C1 segment of cervical spinal cord (tissue), 14 donors: ENCODE measurements at places on chromosomes 4 and X.

GRCh38 chrX:39605183-39605582 lies 492.6 kb downstream of the BCOR start:
- no peak for DNase-seq

GRCh38 chr4:125663896-125664767 lies 349.4 kb downstream of the FAT4 start:
- DNase-seq: no peak

DNA sequence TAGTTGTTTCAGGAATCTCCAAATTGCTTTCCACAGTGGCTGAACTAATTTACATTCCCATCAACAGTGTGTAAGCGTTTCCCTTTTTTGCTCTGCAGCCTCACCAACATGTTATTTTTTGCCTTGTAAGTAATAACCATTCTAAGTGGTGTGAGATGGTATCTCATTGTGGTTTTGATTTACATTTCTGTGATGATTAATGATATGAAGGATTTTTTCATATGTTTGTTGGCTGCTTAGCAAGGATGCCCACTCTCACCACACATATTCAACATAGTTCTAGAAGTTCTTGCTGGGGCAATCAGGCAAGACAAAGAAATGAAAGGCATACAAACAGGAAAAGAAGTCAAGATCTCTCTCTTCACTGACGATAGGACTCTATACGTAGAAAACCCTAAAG lies 472.4 kb downstream of the ZNF674 start:
- DNase-seq: no peak

DNA sequence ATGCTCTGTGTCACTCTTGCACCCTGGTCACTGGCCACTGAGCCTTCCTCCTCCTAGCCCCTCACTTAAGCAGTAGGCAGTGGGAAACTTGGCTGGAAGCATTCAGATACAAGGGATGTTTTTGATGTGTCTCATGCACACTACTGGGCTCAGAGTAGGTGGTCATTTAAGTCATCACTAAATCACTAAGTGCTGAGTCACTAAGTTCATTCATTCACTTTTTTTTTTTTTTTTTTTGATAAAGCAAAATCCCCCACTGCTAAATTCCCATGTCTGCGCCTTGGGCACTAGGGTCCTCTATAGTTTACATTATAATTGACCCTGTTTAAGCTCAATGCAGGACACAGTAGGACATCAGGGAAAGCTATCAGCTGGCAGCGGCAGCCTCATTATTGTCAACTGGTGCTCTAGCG lies 182.4 kb upstream of the MBNL3 start:
- DNase-seq: no peak

DNA sequence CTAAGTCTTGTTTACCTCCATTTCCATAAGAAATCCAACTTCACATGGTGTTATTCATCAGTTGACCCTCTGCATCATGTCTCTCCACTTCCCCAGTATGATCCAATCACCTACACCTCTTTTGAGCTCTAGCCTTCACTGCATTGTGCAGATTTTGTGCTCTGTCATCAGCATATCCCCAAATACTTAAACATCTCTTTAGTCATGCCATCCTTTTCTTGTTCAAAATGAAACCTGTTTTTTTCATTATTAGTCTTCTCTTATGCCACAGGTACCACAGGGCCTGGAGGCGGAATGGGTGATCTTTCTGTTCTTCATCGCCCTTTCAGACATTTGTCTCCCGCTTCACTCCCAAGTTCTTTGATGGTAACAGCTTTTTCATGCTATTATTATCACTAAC lies 382.7 kb upstream of the GALNTL6 start:
- no peak for DNase-seq

GRCh38 chr4:102707150-102707549 lies 53.6 kb downstream of the MANBA start:
- no peak for DNase-seq

DNA sequence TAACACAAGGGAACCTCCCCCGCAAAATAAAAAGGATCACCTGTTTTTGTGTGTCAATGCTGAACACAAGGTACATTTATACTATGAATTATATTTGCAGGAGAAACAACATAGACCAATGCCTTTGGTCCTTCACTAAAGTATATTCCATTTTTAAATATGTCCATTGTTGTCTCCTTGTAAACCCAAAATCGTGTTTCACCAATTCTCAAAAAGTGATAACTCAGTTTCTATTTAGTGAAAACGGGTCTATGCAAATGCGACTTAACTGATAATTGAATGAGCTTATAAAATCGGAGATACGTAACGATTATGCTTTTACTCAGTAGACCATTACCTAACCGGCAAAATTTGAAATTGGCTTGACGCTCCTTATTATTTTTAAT lies 2.1 kb downstream of the BRWD3 start:
- DNase-seq: no peak

GRCh38 chr4:83639849-83640493 lies 104.1 kb downstream of the GPAT3 start:
- DNase-seq: no peak

GRCh38 chrX:10922159-10922558 lies 189.0 kb upstream of the HCCS start:
- no peak for DNase-seq

- DNase-seq: no peak
Measured at GRCh38 chr4:181819946-181820345, 423.3 kb upstream of the TENM3 start.

DNA sequence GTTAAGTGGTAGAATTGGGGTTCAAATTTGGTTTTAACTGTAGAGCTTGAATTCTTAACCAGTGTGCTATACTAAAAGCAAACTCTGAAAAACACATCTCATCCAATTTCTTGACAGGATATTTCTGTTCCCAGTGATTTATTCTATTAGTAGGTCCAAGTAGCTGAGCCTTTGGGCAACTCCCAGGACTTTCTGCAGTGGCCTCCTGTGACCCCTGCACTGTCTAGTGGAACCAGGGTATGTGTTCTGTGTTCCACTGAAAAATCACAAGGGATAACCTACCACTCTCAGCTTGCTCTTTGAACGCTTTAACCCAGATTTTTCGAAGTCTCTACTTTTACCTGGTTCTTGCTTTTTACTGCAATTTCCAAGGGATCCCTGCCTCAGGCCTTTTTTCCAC lies 58.0 kb upstream of the SCOC start:
- no peak for DNase-seq

DNA sequence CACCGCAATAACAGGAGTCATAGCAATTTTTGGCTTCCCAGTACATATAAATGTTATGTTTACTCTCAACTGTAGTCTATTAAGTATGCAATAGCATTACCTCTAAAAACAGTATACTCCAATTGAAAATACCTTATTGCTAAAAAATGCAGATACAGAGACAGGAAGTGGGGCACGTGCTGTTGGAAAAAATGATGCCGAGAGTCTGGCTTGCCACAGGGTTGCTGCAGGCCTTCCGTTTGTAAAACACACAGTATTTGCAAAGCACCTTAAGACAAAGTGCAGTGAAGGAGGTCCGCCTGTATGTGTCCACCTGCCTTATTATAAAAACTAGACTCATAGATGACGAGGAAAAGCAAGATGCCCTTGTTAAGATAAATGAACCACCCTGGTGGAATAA lies 23.5 kb downstream of the CD99 start:
- no peak for DNase-seq

DNA sequence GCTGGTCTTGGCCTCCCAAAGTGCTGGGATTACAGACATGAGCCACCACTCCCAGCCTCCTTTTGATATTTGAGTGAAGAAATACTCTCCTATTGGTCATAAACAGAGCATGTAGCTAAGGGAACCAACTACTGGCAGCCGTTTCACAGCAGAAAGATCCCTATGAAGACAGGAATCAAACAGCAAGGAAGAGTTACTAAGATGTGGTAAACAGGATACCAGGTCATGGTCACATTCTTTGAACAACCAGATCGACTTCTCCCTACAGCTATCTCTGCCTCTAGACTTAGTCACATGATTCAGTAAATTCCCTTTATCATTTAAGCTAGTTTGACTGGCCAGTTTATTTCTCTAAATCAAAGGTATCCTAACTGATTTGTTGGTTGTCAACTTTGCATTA lies 9.0 kb upstream of the HNRNPD start:
- no peak for DNase-seq

DNA sequence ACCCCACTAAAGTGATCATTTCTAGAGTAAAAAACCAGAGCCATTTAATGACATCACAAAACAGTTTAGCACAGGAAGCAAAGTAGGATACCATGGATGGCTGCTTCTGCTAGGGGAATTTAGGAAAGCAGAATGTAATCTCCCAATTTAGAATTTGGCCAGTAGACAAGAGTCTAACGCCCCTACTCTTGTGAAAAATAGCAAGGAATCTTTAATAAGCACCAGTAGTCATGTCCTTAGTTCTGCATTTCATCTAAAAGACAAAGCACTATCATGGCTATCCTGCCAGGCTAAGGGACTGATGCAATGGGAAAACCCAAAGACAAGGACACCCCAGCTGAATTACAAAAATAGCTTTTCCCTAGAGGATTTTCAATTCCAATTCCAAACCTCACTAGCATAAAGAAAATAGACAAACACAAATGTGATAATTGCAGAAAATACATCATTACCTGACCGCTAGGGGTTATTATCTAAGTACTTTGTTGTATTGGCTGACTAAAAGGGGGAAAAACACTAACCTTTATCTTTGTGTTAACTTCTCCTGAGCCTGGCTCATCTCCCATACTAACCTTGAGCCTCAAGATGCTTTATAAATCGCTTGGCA lies 2.6 kb upstream of the AMMECR1 start:
- DNase-seq: no peak

- no peak for DNase-seq
Measured at GRCh38 chrX:154348114-154348531, 26.3 kb downstream of the FLNA start.

DNA sequence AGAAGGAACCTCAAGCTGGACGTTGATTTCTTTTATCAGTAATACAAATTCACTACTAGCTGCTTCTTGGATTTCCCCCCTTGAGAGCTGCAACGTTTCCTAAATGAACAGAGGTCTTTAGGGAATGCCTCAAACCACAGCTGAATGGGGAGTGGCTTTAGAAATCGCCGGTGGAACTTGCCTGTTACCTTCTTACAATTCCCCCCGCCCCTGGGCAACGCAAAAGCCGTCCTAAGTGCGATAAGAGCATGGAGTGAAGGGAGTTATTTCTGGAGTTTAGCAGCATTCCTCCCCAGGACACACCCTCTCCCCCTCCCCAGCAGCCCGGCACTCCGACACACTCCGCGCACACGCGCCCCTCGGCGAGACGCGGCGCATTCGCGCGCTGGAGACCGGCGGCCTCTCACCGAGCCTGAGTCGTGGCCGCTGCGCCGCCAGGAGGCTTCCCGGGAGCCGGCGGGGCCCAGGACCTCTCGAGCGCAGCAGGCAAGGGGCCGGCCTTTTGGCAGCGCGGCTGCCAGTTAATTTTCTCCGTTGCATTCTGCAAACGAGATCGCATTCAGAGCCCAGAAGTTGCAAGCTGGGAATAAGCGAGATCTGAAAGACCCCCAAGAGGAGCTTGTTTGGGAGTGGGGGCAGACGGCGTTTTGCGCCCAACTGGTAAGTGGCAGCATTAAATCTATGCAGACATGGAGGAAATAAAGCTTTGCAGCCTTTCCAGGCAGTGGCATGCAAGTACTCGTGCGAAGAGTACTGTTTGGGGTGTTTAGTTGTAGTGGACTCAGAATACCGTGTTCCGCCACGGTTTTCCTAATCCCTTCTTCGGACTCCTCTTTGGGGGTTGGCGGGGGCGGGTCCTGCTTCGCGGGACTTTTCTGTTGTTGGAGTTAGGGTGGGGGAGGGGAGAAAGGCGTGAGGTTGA lies 134.7 kb downstream of the PALLD start:
- DNase-seq: no peak

DNA sequence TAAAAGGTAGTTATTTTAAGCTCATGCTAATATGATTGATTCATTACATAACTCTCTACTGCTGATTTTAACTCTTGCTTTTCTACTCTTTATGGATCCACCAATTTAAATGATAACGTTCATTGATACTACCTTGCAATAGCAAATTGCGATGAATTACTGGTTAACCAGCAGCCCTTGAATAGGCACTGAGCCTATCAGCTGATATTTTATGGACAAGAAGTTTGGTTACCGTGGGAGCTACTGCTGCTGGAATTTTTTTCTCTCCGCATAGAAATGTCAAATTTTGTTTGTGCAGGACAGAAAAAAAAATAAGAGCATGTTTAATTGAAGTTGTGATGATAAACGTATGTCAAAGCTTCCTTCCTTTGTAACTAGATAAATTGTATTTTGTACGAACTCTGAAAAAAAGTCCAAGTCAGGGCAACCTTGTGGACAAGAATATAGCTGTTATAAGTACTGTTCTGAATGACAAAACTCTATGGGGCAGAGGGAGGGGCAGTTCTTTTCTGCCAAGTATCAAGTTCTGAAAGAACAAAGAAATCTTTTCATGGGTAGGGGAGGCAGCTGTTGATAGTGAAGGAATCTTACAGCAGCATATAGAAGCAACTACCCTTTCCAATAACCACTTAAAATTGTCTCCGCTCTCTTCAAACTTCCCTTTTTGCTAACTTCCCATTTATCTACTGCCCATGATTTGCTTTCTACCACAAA lies 434.9 kb upstream of the PABPC4L start:
- no peak for DNase-seq

DNA sequence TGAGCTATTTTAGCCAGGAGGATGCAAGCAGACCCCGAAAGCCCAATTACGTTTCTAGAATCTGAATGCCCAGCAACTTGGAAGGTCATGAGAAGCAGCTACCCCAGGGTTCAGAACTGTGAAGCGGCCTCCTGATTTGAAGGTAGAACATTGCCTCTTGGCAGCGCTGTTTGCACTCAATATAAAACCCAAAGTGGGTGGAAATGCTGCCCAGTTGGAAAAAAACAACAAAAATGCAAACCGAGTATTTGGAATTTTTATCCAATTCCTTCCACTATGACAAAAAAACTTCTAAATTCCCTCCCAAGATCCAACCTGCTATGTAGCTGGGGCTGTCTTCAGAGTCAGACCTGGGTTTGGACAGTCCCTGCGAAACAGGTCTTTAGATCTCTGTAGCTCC lies 103.3 kb upstream of the RBPJ start:
- no peak for DNase-seq

- DNase-seq: no peak
Measured at GRCh38 chr4:168143601-168144000, 51.3 kb downstream of the ANXA10 start.

DNA sequence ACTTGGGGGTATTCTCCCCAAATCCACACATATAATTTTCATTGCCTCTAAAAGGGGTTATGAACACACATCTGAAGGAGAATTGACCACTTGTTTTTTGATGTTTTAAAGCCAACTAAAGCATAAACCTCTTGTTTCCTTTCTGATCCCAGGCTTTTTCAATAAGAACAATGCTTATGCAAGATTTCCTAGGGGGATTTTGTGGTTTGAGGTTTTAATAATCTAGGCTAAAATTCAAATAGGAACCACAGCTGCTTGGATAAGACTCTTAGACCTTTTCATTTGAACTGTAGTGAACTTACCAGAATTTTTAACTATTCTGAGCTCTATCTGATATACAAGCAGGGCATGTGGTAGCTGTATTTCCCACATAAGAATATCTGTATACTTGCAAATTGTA lies 651.1 kb downstream of the ANKRD50 start:
- no peak for DNase-seq
